ENCODE measurements at places on chromosomes 1 and 21.

DNA sequence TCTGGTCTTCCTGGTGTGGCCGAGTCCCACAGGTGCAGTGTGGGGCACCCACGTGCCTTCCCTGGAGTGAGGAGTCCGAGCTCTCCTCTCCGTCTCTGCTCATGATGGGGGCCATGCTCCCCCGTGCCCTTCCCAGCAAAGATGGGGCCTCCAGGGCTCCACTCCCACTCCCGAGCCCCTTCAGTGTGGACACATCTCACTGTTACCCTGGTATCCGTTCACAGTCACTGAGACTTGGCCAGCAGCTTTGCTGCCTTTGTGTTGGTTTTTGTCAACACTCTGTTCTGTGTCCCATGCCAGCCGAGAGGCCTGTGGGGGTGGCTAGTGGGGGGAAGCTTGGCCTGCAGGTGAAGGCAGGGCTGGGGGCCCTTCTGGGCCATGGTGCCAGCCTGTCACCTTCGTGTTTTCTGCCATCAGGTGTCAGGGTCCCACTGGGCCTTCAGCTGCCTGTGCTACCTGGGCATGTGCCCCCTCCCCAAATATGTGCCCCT lies 46.9 kb upstream of the POFUT2 start:
- peaks cover 8% of the 10 kb centered on the region for H3K27me3 ChIP-seq
- H3K36me3 ChIP-seq: no peaks in the 10 kb centered on the region
- H3K4me3 ChIP-seq: no peak overlapping the region
- no peak for DNase-seq
- H3K27ac ChIP-seq: no peak overlapping the region
- H3K4me1 ChIP-seq: peaks cover 4% of the 10 kb centered on the region

DNA sequence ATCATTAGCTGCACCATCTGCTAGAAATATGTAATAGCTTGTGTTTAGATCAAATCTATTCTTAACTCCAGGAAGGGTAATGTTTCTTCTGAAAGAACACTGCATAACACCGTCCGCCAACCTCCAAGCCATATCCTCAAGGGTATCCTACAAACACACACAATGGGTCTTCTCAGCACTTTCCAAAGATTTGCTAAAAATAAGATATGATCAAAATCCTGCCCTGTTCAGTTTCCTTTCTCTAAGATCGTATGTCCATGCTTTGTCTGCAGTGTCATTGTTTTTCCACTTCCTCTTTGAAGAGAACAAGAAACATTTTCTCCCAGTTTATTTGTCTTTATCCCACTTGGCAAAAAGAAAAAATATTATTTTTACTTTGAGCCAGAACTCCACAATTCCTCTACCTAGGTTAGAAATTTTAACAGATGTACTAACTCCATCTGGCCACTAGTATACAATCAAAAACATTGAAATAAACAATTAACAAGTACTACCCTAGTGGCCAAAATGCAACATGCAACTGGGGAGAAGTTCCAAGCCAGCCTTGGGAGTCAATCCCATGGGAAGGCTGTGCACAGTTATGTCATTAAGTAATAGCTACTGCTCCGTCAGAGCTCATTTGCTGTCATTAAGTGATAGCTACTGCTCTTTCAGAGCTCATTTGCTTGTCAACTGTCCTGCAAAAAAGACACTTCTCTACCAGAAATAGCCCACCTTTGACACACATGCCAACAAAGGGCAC lies 37.8 kb downstream of the FRRS1 start:
- peak overlapping the region; percentile 90 for H3K27ac ChIP-seq
- H3K4me1 ChIP-seq: peaks cover 26% of the 10 kb centered on the region
- H3K4me3 ChIP-seq: no peak overlapping the region
- DNase-seq: peak; percentile 36
- H3K36me3 ChIP-seq: no peaks in the 10 kb centered on the region
- no peaks in the 10 kb centered on the region for H3K27me3 ChIP-seq

GRCh38 chr1:246497331-246497915 lies 9.7 kb downstream of the SMYD3 start:
- peak; percentile 26 for DNase-seq
- no peaks in the 10 kb centered on the region for H3K4me1 ChIP-seq
- no peak overlapping the region for H3K27ac ChIP-seq

DNA sequence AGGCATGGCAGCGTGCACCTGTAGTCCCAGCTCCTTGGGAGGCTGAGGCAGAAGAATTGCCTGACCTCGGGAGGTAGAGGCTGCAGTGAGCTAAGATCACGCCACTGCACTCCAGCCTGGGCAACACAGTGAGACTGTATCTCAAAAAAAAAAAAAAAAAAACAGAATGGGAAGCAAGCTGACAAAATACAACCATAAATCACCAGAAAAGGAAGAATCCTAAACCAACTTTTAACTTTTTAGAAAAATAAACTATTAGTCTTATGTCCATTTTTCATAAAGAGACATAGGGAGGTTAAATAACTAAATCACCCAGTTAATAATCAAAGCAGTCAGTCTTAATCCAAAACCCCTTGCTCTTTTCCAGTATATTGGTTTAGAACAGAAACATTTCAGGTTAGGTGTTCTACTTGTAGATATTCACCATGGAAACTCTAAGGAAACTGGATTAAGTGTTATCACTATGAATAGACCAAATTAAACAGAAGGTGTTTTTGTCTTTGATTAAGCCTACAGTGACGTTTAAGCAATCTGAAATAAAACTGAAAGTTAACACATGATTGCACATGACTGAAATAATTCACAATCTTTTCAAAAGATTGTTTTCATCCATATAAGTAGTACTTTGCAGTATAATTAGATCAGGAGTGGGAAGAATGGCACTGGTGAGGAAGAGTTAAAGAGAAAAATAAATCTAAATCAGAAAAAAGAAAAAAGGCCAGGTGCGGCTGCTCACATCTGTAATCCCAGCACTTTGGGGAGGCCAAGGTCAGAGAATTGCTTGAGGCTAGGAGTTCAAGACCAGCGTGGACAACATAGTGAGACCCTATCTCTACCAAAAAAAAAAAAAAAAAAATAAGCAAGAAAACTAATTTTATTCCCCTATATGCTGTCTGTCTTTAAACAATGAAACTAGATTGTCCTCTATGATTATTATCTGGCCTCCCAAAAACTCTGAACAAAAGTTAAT lies 9.6 kb downstream of the CDC42BPA start:
- no peak overlapping the region for H3K4me3 ChIP-seq
- no peak overlapping the region for H3K27ac ChIP-seq
- H3K36me3 ChIP-seq: peaks cover 3% of the 10 kb centered on the region
- H3K27me3 ChIP-seq: no peaks in the 10 kb centered on the region

- H3K4me3 ChIP-seq: no peak overlapping the region
- H3K36me3 ChIP-seq: no peaks in the 10 kb centered on the region
- no peak overlapping the region for H3K27ac ChIP-seq
Observed at GRCh38 chr1:209512821-209513220, 70.7 kb upstream of the CAMK1G start.

DNA sequence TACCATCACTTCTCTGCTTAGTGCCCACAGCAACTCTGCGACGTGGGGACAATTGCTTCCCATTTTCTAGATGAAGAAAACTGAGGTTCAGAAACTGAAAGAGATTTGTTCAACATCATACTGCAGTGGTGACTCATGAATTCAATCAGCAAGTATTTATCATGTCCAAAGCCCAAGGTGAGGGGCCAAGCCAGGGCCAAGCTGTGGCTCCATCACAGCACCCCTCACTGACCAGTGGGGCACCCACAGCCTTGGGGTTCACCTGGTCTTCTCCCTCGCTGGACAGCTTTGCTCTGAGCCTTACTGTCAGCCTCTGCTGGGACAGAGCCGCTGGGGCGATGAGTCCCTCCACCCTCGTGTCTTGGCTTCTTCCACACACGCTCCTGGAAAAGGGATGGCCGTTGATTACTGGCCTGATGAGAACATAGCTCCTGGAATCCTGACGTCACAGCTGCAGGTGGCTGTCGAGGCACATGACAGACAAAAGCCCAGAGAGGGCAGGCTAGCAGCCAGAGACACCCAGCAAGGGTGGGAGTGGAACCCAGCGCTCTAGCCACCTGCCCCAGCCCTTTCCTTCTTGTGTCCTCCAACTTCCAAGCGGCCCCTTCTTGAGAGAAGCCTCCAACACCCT lies 6.2 kb downstream of the EDN2 start:
- H3K4me1 ChIP-seq: peaks cover 31% of the 10 kb centered on the region
- H3K27me3 ChIP-seq: peaks cover 14% of the 10 kb centered on the region
- no peak overlapping the region for H3K27ac ChIP-seq
- no peaks in the 10 kb centered on the region for H3K36me3 ChIP-seq
- DNase-seq: no peak

- H3K27ac ChIP-seq: no peak overlapping the region
- no peaks in the 10 kb centered on the region for H3K36me3 ChIP-seq
- no peak for DNase-seq
- H3K27me3 ChIP-seq: no peaks in the 10 kb centered on the region
- no peaks in the 10 kb centered on the region for H3K4me1 ChIP-seq
Observed at GRCh38 chr1:9120312-9120958, 8.5 kb downstream of the GPR157 start.
